Stimulated activated naive B cell treated with anti-CD40 and anti-IgM and Interleukin-4, amounts not matched to agents 10 μg/mL and 1 μg/mL and 100 μg/mL, for 72 hours (primary cell): ENCODE measurements at places on chromosomes 6 and 20.

- no peaks in the 10 kb centered on the region for H3K27me3 ChIP-seq
- no peaks in the 10 kb centered on the region for H3K4me1 ChIP-seq
These were observed 253.5 kb downstream of the GJA1 start for GRCh38 chr6:121688974-121689373.

DNA sequence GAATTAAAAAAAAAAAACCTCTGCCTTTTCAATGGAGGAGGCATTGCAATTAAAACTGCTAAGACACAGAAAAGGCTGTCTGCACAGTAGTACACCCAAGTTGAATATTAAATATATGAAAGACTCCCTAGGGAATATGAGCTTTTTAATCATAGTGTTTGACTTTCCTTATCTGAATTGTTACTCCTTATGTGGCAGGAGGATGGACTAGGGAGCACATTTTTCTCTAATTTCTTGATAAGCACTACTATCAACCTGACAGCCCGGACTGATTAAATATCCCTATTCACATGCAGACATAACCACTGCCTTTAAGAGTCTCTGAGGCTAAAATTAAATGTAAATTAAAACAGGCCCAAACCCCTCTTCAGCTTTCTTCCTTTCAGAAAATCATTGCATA lies 428.6 kb upstream of the GJE1 start:
- H3K27me3 ChIP-seq: no peaks in the 10 kb centered on the region
- no peak overlapping the region for H3K27ac ChIP-seq
- no peak overlapping the region for H3K4me3 ChIP-seq
- H3K36me3 ChIP-seq: no peaks in the 10 kb centered on the region

DNA sequence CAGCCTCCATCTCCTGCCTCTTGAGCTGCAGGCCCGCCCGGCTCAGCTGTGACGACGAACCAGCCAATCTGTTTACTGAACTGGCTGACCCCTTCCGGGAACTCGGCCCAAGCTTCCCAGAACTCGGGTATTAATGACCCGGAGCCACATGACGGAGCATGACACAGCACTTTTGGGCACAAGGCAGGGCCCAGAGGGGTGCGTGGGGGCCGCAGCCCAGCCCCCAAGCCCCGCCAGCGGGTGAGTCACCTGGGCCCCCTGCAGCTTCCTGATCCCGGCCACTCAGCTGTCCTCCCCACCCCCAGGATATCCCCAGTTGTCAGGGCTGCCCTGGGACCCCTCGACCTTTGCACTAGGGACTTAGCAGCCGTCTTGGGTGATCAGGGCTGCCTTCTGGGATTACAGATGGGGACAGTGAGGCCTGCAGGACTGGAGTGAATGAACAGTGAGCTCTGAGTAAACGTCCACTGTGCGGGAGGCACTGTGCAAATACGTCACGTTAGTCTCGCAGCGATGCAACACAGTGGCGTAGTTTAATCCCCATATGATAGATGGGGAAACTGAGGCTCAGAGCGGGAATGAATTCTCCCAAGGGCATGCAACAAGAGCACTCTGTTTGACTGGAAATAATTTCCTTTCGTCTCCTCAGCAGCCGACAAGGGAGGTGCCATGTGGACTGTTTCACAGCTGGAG lies 102.1 kb downstream of the CEBPB start:
- no peaks in the 10 kb centered on the region for H3K36me3 ChIP-seq
- DNase-seq: no peak
- peak overlapping the region; percentile 14 for H3K27ac ChIP-seq
- H3K4me3 ChIP-seq: no peak overlapping the region
- peaks cover 49% of the 10 kb centered on the region for H3K27me3 ChIP-seq

DNA sequence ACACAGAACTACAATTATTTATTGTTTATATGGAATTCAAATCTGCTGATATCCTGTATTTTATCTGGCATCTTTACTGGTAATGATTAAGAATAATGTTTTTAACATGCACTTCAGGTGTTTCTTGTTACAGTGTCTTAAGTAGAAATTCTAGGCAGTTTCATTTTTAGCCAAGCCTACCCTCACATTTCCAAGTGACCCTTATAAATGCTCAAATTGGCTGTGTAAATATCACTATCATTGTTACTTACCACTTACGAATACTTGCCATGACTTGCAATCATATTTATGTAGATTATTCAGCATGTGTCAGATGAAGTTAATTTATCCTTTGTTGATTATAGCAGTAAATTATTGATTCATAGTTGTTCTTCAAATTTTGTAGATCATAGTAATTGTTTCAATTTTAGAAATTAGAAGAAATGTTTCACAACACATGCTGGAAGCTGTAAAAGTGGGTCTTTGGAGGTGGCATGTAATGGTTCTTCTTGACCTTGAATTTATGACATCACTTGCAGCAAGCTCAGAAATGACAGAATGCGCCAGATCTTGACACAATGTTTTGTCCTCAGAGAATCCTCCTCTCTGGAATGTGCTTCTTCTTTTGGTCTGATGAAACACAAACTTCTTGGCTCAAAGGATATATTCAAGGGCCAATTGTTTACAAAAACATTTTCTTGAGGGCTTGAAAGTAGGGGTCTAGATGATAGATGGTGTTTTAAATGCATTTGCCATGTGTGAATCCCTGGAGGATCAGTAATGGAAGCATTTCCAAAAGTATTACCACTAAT lies 471.8 kb downstream of the COL12A1 start:
- H3K36me3 ChIP-seq: no peaks in the 10 kb centered on the region
- H3K4me3 ChIP-seq: no peak overlapping the region
- DNase-seq: no peak

- H3K27me3 ChIP-seq: no peaks in the 10 kb centered on the region
- H3K27ac ChIP-seq: no peak overlapping the region
- no peak for DNase-seq
- H3K4me1 ChIP-seq: no peaks in the 10 kb centered on the region
These were observed 117.5 kb upstream of the PCSK2 start for GRCh38 chr20:17109307-17109706.

- no peaks in the 10 kb centered on the region for H3K4me1 ChIP-seq
- peaks cover 2% of the 10 kb centered on the region for H3K36me3 ChIP-seq
- no peak overlapping the region for H3K4me3 ChIP-seq
- H3K27ac ChIP-seq: no peak overlapping the region
These were observed 14.0 kb downstream of the KIAA1755 start for GRCh38 chr20:38246357-38247165.

GRCh38 chr6:3406362-3406821 lies 50.5 kb downstream of the SLC22A23 start:
- H3K27me3 ChIP-seq: peaks cover 5% of the 10 kb centered on the region
- H3K36me3 ChIP-seq: no peaks in the 10 kb centered on the region
- H3K4me1 ChIP-seq: peaks cover 15% of the 10 kb centered on the region
- H3K27ac ChIP-seq: no peak overlapping the region
- DNase-seq: no peak

DNA sequence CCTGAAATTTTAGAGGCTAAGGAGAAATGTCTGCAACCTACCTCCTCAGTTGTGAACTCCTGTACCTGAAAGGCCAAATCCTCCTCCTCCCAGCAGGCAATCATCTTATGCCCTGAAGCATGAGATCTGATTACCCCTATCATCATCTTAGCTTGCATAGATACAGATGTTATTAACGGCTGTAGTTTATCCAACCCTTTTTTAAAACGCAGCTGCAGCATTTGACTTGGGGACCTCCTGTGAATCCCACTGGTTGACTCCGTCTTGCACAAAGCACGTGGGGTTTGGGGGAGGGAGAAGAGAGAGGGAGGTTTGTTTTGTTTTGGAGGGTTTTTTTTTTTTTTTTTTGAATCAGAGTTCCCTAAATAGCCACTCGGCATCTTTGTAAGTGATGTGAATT lies 5.8 kb upstream of the NR2E1 start:
- no peak for DNase-seq
- no peak overlapping the region for H3K4me3 ChIP-seq
- no peak overlapping the region for H3K27ac ChIP-seq

GRCh38 chr6:15423286-15423993 lies 177.6 kb downstream of the JARID2 start:
- peak overlapping the region; percentile 19 for H3K4me3 ChIP-seq
- no peaks in the 10 kb centered on the region for H3K27me3 ChIP-seq
- DNase-seq: no peak
- peak overlapping the region; percentile 63 for H3K27ac ChIP-seq
- peaks cover 28% of the 10 kb centered on the region for H3K36me3 ChIP-seq

GRCh38 chr6:99467509-99468106 lies 42.5 kb upstream of the PNISR start:
- H3K27me3 ChIP-seq: no peaks in the 10 kb centered on the region
- H3K36me3 ChIP-seq: peaks cover 13% of the 10 kb centered on the region
- H3K27ac ChIP-seq: no peak overlapping the region
- no peaks in the 10 kb centered on the region for H3K4me1 ChIP-seq
- H3K4me3 ChIP-seq: no peak overlapping the region

DNA sequence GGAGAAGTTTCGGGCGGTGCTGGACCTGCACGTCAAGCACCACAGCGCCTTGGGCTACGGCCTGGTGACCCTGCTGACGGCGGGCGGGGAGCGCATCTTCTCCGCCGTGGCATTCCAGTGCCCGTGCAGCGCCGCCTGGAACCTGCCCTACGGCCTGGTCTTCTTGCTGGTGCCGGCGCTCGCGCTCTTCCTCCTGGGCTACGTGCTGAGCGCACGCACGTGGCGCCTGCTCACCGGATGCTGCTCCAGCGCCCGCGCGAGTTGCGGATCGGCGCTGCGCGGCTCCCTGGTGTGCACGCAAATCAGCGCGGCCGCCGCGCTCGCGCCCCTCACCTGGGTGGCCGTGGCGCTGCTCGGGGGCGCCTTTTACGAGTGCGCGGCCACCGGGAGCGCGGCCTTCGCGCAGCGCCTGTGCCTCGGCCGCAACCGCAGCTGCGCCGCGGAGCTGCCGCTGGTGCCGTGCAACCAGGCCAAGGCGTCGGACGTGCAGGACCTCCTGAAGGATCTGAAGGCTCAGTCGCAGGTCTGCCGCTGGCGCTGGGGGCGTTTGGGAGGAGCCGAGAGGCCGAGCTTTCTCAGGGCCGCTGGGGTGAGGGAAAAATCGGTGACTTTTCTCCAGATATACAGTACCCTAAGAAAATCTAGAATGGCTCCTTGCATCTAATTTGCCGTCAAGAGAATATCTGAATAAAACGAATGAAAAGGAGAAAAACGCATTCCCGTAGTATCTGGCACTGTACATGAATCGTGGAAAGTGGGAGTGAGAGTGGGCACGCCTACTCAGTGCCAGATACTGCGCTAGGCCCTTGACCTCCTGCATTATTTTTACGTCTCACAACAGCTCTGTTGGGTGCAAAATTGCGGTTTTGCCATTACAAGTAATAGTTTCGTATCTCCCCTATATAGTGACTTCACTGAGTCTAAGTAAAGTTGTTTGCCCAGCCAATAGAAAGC lies 1.0 kb downstream of the CALHM6 start:
- H3K27me3 ChIP-seq: no peaks in the 10 kb centered on the region
- peak; percentile 69 for DNase-seq
- H3K27ac ChIP-seq: peak overlapping the region; percentile 93
- no peaks in the 10 kb centered on the region for H3K36me3 ChIP-seq
- H3K4me3 ChIP-seq: peak overlapping the region; percentile 89
- H3K4me1 ChIP-seq: peaks cover 24% of the 10 kb centered on the region

DNA sequence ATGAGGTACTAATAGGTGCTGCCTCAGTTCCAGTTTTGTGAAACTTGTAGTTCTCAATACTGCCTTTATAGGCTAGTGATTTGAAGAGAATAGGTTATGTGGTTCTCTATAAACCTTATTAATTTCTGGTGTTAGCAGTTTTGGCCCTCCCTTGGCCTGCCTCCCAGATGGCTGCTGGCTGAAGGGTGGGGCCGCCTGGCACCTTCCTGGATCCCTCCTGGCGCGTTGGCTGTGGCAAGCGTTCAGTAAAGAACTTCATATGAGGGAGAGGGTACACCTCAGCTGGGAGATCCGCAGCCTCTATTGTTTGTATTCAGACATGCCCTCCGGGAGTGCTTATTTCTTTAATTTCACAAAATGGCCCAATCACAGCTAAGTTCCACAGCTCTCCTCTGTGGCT lies 51.9 kb downstream of the FAM120B start:
- no peaks in the 10 kb centered on the region for H3K27me3 ChIP-seq
- no peak for DNase-seq
- H3K27ac ChIP-seq: no peak overlapping the region
- peaks cover 48% of the 10 kb centered on the region for H3K36me3 ChIP-seq

- no peak for DNase-seq
- H3K27ac ChIP-seq: no peak overlapping the region
- H3K27me3 ChIP-seq: no peaks in the 10 kb centered on the region
- no peak overlapping the region for H3K4me3 ChIP-seq
These were observed 29.5 kb upstream of the RNGTT start for GRCh38 chr6:88992741-88993552.

DNA sequence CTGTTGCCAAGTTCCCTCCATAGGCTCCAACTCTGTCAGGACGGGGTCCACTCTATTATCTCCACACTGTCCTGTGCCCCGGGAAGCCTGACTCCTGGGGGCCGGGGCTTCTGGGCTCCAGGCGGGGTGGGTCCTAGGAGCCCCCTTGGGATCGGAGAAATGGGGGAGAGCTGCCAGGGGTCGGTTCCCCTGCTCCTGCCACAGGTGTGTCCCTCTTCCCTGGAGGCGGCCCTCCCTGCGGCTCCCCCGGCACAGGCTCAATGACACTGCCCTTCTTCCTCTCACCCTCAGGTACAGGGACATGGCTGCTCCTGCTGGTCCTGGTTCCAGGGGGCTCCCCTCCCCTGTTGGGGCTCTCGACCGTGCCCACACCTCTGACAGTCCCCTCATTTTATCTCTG lies 110.0 kb downstream of the DHX35 start:
- no peaks in the 10 kb centered on the region for H3K4me1 ChIP-seq
- H3K36me3 ChIP-seq: peaks cover 2% of the 10 kb centered on the region
- DNase-seq: no peak
- H3K27me3 ChIP-seq: peaks cover 51% of the 10 kb centered on the region
- H3K27ac ChIP-seq: no peak overlapping the region

GRCh38 chr6:137928286-137928685 lies 61.2 kb downstream of the TNFAIP3 start:
- H3K4me3 ChIP-seq: peak overlapping the region; percentile 74
- H3K36me3 ChIP-seq: no peaks in the 10 kb centered on the region
- H3K4me1 ChIP-seq: peaks cover 54% of the 10 kb centered on the region
- no peaks in the 10 kb centered on the region for H3K27me3 ChIP-seq
- DNase-seq: no peak

DNA sequence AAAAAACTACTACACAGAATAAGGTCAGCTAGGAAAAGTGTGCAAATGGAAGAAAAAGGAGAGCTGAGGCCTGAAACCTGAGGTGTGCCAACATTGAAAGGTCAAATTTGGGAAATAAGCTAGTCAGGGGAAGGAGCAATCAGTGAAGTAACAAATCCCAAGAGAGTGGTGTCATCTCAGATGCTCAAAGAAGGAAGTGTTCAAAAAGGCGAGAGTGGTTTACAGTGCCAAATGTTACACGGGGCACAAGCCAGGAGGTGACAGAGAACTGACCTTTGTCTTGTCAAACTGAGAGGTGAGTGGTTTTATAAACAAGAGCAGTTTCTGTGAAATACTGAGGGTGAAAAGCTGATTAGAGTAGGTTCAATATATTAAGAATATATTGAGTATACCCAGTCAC lies 83.0 kb upstream of the TCF21 start:
- peak overlapping the region; percentile 0 for H3K4me3 ChIP-seq
- peak; percentile 57 for DNase-seq
- peaks cover 13% of the 10 kb centered on the region for H3K27me3 ChIP-seq
- H3K4me1 ChIP-seq: peaks cover 11% of the 10 kb centered on the region

DNA sequence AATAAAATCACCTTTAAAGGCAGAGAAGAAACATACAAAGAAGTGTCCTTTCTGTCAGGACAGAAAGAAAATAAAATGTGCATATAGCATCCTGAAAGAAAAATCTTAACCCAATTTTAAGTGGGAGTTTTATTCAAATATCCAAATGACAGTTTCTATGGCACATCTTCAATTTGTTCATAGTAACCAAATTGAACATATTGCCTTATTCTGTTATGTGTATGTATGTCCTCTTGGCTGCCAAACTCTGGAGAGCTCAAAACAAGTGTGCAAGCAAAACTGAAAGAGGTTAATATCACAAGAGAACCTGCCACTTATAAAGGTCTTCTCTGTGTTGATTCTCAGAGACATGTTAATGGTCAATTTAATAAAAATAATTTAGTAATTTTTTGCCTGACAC lies 334.7 kb downstream of the BCKDHB start:
- H3K4me3 ChIP-seq: no peak overlapping the region
- DNase-seq: no peak
- no peaks in the 10 kb centered on the region for H3K4me1 ChIP-seq
- H3K27ac ChIP-seq: no peak overlapping the region
